Omental fat pad (tissue), 4 donors: ENCODE measurements at places on chromosomes 12 and 14.

DNA sequence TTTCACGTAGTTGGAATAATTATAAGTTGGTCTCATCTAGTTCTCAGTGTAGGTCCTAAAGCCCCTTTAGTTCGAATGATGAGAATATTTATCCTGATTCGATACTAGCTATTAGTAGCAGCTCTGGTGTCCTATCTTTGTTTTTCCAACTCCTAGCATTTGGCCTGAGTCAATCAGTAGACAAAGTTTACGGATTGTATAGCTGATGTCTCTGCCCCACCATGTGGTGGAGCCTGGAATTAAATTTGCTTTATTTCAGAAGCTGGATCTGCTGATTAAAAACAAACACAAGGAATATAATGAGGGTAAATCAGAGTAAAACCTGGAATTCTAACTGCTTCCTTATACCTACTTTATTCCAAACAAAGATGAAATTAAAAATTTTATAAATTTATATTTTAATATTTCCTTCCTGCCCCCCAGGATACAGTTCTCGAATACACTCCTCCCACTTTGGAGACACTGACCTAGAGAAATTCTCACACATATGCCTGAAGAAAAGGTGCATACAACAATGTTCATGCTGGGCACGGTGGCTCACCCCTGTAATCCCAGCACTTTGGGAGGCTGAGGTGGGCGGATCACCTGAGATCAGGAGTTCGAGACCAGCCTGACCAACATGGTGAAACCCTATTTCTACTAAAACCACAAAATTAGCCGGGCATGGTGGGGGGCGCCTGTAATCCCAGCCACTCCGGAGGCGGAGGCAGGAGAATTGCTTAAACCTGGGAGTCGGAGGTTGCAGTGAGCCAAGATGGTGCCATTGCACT is 7.6 kb upstream of the BRMS1L start:
- no peak for DNase-seq

GRCh38 chr12:38123566-38124246 is 192.9 kb upstream of the ALG10B start:
- no peak for DNase-seq

- DNase-seq: no peak
Observed at GRCh38 chr12:46574847-46575246, 202.3 kb upstream of the SLC38A2 start.

DNA sequence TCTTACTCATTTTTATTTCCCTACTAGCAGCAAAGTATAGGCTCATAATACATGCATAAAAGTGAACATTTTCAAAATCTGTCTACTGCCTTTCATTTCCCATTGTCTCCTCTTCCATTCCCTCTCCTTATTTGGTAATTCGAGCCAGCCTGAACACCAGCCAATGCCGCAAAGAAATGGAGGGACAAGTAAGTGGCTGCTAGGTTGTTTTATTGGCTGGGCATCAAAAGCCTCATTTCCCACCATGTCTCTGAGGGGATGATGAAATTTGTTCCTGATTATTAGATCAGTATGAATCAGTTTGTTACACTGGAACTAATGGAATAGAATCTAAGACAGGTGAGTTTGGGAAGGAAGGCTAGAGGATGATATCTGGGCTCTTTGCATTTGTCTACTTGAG is 143.5 kb downstream of the KCNA5 start:
- DNase-seq: no peak

GRCh38 chr12:4603421-4603820 is 41.4 kb downstream of the DYRK4 start:
- no peak for DNase-seq
